ENCODE measurements at places on chromosomes 7 and 10.

- no peak for DNase-seq
Measured at GRCh38 chr10:67784474-67784873, 53.5 kb downstream of the DNAJC12 start.

GRCh38 chr7:76216381-76217082 lies 14.8 kb downstream of the SRRM3 start:
- DNase-seq, result no peak

DNA sequence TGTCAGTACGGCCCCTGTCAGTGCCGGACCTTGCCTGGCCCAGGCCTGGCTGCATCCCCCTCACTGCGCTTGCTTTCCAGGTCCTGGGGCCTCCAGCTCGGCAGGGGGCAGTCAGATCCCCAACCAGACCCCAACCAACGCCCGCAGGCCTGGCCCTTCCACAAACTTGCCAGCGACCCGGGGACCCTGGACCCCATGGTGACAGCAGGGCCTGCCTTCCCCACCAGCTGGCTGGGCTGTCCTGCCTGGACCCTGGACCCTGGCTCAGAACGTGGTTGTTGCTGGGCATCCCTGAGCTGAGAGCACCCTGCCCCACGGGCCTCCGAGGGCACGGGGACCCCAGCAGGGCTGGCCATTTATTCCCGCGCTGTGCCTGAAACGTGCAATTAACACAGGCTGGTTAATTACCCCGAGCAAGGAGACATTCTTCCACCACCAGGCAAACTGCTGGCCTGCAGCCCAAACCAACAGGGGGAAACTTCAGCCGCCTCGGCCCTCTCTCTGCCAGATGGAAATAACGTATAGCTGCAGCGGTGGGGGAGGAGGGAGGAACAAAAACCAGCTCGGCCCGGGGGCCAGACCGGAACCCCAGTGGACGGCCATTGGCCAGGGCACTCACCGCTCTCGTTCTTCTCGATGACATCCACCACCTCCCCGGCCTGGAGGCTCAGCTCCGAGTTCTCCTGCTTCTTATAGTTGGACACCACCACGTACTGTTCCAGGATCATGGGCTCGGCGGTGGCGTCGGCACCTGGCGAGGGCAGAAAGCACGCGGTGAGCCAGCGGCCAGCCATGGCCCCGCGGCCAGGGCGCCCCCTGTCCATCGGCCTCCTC lies 167.1 kb downstream of the NEURL1 start:
- DNase-seq, result no peak

DNA sequence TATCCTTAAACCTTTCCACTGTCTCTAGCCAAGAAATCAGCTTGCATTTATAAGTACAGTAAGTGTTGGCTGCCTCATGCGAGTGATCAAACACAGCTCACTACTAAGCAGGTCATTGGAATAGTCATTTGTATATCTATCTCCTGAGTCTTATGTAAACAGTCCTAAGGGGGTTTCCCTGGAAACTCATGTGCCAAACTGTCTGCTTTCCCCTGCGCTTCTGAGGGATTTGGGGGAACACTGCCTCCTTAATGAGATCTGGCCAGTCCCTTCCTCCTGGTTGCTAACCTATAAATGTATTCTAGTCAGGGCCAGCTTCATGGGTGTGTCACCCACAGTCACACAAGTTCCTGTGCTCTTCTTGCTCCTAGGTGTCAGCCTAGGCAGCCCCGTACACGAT lies 133.1 kb downstream of the CD36 start:
- no peak for DNase-seq

- DNase-seq, result no peak
Measured at GRCh38 chr7:148733496-148733895, 34.8 kb downstream of the CUL1 start.
